D721Med (cell line): ENCODE measurements at places on chromosomes 16 and 17.
A peak's percentile ranks its signal among the peaks of the same experiment; 100 is the strongest.

GRCh38 chr17:6205525-6205924 is 135.3 kb downstream of the WSCD1 start:
- DNase-seq, result no peak

- DNase-seq, result no peak
Measured at GRCh38 chr17:54408731-54409130, 491.9 kb upstream of the TOM1L1 start.

GRCh38 chr17:8822401-8823035 is 23.4 kb upstream of the MFSD6L start:
- no peak for DNase-seq

DNA sequence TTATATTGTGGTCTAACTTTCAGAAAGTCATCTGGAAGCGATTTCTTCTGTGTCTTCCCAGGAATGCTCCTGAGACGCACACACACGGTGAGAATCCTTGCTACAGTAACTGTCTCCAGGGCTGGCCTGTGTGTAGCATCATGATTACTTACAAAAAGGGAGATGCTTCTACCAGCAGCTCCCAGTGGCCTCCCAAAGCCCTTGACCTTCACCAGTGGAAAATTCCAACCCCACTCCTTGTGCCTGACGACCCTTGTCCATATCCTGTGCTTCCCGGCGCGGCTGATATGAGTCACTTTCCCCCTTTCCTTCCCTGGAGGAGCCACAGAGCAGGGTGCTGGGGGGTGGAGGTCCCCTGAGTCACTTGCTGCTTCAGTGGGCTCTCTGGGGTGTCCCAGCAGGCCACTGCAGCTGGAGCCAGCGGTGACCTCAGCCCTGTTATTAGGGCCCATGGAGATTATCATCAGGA is 22.1 kb upstream of the NAT9 start:
- DNase-seq, result no peak

DNA sequence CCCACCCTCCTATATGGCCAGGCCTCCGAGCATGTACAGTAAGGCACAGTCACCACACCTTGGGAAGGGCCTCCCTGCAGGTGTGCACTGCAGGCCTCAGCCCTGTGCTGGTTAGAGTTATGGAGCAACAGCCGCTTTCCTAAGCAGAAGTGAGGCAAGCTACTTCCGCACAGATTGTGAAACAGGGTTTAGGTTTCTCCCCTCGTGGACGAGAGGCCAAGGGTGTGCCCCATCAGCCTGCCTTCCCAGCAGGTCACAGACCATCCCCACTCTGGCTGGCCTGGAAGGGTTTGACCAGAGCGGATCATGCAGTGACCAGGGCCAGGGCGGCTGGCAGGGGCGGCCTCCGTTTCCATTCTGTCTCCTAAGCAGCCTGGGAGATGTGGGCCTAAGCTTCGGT is 4.7 kb downstream of the MSRB1 start:
- no peak for DNase-seq

DNA sequence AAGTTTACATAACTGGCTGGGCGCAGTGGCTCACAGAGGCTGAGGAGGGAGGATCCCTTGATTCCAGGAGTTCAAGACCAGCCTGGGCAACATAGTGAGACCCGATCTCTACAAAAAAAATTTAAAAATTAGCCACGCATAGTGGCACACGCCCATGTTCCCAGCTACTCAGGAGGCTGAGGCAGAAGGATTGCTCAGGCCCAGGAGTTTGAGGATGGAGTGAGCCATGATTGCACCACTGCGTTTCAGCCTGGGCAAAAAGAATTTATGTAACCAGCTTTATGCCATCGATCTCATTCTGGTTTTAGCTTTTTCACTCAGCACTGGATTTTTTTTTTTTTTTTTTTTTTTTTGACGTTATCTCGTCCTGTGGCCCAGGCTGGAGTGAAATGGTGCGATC is 9.1 kb upstream of the CD300E start:
- DNase-seq, result no peak

GRCh38 chr17:10633738-10634379 is 23.2 kb downstream of the MYH3 start:
- DNase-seq, result no peak

DNA sequence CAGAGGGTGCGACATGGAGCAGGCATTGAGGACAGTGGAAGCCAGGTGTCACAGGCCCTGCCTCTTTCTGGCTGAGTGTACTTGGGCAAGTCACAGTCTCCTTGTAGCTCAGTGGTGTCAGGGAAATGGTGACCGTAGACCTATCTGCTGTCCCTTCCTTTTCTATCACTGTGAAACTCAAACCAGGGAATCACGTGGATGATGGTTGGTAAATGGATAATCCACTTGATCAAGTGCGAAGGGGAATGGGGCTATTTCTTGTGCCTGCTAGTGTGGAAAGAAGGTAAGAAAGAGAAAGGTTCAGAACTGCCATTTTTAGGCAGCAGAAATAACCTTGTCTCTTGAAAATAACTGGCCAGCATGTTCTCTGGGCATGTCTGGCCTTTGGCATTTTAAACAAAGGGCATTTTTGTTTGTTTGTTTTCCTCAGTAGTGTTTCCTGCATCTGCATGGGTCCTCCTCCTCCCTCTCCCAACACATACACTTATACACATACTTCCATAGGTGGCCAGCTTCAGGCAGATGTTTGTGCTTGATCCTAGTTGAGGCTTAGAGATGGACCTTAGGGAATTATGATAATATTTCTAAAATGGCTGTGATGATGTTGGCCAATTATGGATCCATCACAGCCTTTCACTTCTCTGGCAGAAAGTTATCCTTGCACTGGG is 7.1 kb downstream of the TBX4 start:
- no peak for DNase-seq

DNA sequence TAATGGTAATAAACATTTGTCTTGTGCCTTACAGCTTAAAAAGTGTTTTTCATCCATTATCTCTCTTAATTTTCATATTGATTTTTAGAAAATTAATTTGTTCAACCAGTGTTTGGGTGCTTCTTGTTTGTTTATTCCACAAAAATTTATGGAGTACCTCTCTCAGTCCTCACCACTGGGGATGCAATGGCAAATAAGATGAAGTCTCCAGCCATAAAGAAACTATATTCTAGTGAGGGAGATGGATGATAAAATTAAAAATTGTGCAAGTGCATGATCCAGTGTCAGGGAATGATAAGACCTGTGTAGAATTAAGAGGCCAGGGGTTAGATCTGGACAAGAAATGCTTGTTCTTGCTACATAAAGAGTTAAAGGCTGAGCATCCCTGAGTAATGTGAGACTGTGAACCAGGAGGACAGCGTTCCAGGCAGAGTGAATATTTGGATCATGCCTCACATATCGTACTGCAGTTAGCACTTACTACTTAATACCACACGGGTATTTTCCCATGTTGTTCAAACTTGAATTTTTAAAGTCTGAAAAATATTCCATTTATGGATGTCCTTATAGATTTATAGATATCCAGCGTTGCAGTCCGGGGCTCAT is 535.7 kb upstream of the HSBP1 start:
- no peak for DNase-seq

DNA sequence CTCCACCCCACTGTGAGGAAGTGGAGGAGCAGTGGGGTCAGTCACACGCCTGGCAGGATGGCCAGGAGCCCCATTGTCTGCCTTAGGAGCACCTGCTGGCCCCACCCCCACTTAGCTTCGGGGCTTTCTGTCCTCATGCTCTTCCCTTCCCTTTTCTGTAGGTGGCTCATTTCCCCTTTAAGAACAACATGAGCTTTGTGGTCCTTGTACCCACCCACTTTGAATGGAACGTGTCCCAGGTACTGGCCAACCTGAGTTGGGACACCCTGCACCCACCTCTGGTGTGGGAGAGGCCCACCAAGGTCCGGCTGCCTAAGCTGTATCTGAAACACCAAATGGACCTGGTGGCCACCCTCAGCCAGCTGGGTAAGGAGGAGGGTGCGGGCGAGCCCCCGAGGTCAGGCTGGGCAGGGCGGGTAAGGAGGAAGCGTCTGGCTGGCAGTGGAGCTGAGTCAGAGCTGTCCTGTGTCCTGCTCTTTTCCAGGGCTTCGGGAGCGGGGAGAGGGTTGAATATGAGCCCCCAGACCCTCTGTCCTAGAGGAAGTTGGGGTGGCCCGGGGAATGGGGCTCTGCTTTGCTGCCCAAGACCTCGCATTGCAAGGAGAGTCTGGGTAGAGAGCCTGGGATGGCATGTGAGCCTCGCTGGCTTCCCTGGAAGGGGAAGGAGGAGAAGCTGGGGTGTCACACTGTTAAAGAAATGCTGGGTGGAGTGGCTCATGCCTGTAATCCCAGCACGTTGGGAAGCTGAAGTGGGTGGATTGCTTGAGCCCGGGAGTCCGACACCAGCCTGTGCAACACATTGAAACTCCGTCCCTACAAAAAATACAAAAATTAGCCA is 9.2 kb upstream of the SERPINF1 start:
- no peak for DNase-seq

GRCh38 chr16:89808475-89808874 is 8.0 kb downstream of the FANCA start:
- no peak for DNase-seq

- DNase-seq, result no peak
Measured at GRCh38 chr16:22624800-22625533, 114.3 kb downstream of the NPIPB5 start.

- DNase-seq, result peak; percentile 90
Measured at GRCh38 chr17:2023692-2024571, 1.2 kb downstream of the RTN4RL1 start.

- DNase-seq, result no peak
Measured at GRCh38 chr16:27199736-27200135, 3.6 kb upstream of the KDM8 start.

GRCh38 chr16:1707193-1707790 is 1.3 kb downstream of the MAPK8IP3 start:
- DNase-seq, result no peak

GRCh38 chr16:24433706-24434105 is 105.7 kb upstream of the RBBP6 start:
- DNase-seq, result no peak

- no peak for DNase-seq
Measured at GRCh38 chr16:46638947-46639925, 18.1 kb upstream of the SHCBP1 start.

- no peak for DNase-seq
Measured at GRCh38 chr16:84024854-84025253, 17.7 kb downstream of the SLC38A8 start.

DNA sequence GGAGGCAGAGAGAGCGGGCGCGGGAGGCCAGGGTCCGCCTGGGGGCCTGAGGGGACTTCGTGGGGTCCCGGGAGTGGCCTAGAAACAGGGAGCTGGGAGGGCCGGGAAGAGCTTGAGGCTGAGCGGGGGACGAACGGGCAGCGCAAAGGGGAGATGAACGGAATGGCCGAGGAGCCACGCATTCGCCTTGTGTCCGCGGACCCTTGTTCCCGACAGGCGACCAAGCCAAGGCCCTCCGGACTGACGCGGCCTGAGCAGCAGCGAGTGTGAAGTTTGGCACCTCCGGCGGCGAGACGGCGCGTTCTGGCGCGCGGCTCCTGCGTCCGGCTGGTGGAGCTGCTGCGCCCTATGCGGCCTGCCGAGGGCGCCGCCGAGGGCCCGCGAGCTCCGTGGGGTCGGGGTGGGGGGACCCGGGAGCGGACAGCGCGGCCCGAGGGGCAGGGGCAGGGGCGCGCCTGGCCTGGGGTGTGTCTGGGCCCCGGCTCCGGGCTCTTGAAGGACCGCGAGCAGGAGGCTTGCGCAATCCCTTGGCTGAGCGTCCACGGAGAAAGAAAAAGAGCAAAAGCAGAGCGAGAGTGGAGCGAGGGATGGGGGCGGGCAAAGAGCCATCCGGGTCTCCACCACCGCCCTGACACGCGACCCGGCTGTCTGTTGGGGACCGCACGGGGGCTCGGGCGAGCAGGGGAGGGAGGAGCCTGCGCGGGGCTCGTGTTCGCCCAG is 1.2 kb upstream of the CBX4 start:
- DNase-seq, result no peak

DNA sequence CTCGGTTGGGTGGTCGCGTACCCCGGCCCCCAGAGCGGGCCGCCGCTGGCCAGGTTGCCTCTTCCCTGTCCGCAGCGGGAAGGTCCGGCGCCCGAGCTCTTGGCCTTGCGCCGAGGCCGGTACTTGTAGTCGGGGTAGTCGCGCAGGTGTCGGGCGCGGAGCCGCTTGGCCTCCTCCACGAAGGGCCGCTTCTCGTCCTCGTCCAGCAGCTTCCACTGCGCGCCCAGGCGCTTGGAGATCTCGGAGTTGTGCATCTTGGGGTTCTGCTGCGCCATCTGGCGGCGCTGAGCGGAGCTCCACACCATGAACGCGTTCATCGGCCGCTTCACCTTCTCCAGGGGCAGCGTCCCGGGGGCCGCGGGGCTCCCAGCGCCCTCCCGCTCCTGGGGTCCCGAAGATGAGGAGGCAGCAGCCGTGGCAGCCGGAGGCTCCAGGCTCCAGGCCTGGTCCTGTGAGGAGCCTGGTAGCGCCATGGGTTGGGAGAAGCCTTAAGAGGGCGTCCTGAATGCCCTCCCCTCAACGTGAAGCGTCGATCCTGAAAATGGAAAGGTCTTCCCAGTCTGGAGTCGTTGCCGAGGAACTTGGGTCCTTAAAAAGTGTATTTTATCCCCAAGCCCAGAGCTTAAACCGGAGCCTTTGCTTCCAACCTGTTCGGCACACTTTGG is 558 bp downstream of the SOX15 start:
- peak; percentile 93 for DNase-seq

GRCh38 chr16:68844211-68844564 is 857 bp downstream of the TANGO6 start:
- DNase-seq, result no peak

DNA sequence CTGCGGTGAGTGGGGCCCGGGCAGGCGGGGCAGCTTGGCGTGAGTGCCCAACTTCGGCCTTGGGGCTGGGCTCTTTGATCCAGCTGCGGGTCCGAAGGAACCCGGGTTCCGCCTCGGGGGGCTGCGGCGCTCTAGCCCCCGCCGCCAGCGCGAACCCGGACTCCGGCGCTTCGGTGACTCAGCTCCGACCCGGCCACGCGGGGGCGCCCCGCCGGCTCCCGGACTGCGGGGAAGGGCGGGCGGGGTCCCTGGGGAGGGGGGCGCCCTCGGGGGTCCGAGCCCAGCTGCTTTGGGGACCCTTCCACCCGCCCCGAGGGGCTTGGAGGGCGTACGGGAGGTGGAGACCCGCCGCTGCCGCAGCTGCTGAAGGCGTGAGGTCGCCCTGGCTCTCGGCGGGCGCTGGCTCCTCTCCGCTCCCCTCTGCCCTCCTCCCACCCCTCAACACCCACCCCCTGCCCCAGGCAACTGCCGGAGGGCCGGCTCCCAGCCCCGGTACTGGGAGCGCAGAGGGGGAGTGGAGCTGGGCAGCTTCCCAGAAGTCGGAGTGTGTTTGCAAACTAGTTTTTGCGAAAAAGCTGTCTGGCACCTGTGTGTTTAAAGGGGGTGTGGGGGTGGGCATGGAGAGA is 516 bp downstream of the CPNE2 start:
- no peak for DNase-seq

DNA sequence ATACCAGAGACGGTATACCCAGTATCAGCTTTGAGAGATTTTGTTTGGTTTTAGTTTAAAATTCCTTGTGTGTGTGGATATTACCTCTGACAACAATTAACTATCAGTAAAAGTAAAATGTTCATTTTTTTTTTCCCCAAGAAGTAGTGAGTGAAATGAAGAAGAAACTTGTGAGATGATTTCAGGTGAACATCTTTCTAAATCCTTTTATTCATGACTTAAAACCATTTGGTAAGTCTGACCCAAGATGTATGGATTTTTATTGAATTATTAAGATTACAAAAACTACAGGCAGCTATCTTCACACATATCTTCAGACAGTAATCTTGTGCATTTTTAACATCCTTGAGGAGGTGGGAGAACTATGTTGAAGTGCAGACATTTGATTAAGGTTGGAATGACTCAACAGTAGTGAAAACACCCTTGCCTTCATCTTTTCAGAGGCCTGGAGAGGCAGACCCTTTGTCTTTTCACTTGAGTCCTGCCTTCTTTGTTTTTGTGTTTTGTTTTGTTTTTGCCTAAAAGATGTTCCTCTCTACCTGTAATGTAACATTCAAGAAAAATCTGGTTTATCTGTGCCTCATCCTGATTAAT is 240.3 kb upstream of the TBX2 start:
- no peak for DNase-seq
